Choroid plexus epithelial cell (primary cell): ENCODE measurements at places on chromosomes 2 and 18.

- DNase-seq: no peak
Observed at GRCh38 chr2:2825062-2825461, 494.0 kb upstream of the MYT1L start.

GRCh38 chr2:69505710-69506109 is 68.5 kb upstream of the NFU1 start:
- DNase-seq: no peak

DNA sequence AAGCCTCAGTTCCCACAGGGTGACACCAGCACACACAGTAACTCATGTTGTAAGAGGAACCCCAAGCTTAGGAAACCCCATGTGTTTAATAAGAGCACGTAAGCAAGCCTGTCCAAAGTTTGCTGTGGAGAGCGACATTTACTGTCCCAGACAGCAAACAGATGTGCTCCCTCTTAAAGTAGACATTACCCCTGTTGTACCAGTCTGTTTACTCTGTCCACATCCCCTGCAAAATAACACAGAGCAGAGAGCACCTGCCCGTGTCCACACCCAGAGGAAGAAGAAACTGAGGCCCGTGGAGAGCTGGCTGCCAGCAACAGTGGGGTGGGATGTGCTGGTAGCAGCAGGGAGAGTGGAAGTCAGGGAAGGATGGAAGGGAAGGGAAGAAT is 243.5 kb downstream of the GBX2 start:
- DNase-seq: no peak

- DNase-seq: no peak
Observed at GRCh38 chr2:1156531-1156930, 205.9 kb downstream of the SNTG2 start.

DNA sequence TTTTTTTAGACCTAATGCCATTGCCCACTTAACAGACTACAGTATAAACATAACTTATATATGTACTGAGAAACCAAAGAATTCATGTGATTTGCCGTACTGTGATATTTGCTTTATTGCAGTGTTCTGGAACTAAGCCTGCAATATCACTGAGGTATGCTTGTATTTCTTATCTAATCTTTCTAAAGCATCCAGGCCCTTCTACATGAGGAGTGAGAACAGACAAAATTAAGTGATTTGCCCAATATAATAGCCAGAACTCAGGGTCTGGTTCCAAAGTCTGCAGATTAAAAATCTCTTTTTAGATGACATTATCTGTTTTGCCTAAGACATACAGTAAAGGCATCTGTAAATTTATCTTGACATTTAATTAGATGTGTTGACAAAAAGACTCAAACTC is 41.9 kb downstream of the BMPR2 start:
- DNase-seq: no peak

DNA sequence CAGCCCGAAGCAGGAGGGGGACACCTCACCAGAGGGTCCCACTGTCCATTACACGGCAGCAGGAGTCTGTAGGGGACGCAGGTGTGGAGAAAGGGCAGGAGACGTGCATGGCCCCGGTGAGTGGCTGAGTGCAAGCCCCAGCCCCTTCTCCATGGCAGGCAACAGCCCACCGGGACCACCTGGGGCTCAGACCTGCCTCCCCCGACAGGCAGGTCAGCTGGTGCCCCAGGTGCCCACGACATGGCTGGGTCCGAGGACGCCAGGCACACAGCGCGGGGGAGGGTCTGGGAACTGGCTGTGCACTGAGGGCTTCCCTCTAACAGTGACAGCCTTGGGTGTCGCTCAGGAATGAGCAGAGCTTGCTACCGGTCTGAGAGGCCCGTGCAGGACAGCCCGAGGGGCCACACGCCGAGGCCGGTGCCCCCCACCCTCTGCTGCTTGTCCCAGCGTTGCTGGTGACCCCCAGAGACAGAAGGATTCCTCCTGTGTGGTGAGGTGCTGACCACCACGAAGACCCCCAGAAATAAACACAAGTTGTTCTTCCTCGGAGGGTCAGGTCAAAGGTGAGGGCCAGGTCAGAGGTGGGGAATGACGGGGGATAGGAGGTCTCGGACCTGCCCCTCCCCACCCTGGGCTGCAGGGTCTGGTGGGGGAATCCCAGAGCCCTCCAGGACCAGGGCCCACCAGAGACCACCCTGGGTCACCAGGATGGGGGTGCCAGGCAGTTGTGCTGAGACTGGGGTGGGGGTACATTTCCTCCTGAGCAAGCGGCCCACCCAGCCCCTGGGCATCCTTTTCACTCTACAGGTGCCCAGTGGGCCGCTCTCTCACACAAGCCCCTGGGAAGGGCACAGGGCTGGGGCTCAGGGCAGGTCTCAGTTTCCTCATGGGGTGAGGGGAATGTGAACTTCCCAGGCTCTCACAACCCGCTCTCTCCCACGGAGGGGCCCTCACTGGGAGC is 50.6 kb downstream of the SLC66A2 start:
- DNase-seq: no peak

DNA sequence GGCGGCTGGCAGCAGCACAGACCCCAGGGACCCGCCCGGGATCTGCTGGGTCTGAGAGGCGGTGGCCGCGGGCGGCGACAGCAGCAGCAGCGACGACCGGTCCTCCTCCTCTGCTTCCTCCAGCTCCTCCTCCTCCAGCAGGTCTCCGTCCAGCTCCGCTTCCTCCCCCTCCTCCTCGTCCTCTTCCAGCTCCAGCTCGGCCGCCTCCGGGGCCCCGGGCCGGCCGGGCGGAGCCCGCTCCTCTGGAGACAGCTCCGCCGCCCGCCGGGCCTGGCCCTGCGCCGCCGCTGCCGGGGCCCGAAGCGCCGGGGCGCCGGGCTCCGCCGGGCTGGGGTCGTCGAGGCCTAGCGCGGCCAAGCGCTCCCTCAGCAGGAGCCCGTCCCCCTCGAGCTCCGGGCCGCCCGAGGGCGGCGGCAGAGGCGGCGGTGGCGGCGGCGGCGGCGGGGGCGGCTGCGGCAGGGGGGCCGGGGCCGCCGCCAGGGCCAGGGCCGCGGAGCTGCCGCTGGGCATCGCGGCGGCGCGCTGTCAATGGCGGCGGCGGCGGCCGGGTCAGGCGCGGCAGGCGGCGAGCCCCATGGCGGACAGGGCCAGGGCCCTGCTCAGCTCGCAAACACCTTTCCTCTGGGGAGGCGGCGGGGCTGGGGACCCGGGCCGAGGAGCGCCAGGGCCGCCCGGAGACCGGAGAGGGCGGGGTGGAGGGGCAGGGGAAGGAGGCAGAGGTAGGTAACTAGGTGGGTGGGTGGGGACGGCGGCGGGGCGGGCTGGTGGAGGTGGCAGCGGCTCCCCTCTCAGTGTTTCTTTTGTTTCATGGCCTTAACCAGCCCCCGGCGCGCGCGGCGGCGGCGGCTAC is 445 bp downstream of the MEX3C start:
- peak; percentile 64 for DNase-seq

DNA sequence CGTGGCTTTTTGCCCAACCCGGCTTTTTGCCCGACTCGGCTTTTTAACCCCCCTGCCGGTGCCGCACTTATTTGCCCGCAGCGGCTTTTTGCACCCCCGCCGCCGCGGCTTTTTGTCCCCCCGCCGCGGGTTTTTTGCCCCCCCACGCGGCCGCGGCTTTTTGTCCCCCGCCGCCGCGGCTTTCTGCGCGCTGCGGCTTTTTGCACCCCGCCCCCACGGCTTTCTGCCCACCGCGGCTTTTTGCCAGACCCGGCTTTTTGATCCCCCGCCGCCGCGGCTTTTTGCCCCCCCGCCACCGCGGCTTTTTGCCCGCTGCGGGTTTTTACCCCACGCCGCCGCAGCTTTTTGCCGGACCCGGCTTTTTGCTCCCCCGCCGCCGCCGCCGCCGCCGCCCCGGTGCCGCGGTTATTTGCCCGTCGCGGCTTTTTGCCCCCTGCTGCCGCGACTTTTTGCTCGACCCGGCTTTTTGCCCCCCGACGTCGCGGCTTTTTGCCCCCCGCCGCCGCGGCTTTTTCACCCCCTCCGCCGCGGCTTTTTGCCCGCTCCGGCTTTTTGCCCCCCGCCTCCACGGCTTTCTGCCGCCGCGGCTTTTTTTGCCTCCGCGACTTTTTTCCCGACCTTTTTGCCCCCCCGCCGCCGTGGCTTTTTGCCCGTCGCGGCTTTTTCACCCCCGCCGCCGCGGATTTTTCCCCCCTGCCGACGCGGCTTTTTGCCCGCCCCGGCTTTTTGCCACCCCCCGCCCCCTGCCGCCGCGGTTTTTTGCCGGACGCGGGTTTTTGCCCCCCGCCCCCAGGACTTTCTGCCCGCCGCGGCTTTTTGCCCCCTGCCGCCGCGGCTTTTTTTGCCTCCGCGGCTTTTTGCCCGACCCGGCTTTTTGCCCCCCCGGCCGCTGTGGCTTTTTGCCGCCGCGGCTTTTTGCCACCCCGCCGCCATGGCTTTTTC is 2786.5 kb downstream of the RPIA start:
- DNase-seq: no peak
